ENCODE measurements at places on chromosomes 5 and 9.
A peak's percentile ranks its signal among the peaks of the same experiment; 100 is the strongest.

GRCh38 chr9:114790521-114790920 lies 15.3 kb downstream of the TNFSF15 start:
- no peak for DNase-seq

- no peak for DNase-seq
These were observed 327.0 kb downstream of the DMRTA1 start for GRCh38 chr9:22773501-22774220.

DNA sequence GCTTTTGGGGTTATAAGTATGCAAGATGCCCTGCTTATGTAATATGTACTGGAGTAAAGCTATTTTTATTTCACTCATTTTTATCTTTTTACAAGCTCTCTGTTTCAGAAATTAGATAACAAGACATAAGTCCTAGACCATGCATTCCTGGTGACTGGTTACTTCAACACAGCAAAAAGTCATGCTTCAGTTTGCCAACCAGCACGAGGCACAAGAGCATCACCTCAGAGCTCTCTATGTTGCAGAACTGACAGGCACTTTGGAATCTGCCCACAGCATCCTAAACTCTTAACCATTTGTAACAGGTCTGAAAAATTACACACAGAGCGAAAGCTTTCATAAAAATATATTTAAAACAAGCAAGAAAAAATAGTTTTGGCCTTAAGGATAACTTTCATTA lies 112.8 kb downstream of the MARCHF11 start:
- DNase-seq, result no peak

GRCh38 chr9:84898188-84898587 lies 228.7 kb downstream of the NTRK2 start:
- DNase-seq, result no peak

DNA sequence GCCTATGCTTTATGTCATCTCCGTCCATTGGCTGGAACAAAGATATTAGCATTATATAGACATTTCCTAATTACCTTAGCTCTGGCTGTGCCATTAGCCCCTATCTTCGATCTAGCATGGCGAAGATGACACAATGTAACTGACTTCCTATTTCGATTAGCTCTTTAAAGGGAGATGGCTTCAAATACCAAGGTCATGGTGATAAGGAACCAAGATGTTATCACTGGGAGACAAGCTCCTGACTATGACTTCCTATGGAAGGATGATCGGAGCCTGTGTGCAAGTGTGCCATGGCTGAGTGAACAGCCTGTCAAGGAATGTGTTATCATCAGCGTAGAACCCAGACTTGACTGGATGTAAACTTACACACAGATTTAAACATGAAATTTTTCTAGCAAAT lies 602.1 kb downstream of the PSAT1 start:
- no peak for DNase-seq

DNA sequence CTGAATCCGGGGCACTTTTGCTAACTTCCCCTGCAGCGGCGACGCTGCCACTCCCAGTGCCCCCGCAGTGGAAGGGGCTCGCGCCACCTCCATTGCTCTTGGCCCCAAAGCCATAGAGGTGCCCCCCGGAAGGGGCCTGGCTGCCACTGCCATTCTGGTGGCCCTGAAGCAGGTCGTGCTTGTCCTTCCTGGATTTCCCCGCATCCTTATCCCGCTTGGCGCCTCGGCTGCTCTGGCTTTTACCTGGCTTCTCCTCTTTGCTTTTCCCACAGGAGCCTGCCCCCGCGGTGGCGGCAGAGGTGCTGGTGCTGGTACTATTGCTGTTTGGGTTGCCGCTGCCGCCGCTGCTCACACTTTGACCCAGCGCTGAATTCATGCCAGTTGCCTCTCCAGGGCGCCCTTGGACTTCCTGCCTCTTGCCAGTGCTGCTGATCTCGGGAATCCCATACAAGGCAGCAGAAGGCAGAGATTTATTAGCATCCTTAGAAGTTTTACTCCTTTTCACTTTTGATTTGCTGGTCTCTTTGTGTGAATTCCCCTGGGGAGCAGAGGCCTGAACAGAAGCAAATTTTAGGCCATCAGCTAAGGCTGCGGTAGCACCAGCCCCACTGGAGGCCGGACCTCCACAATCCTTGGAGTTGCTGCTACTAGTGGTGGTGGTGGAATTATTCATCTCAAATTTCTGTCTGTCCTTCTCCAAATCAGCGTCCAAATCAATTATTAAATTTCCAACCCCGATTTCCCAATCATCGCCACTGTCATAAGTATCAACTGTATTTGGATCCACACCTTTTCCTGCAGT lies 2.1 kb downstream of the ZNF608 start:
- DNase-seq, result peak; percentile 64

- no peak for DNase-seq
These were observed 90.5 kb upstream of the NIPAL4 start for GRCh38 chr5:157369507-157369906.
